ENCODE measurements at places on chromosomes 3 and 15.

DNA sequence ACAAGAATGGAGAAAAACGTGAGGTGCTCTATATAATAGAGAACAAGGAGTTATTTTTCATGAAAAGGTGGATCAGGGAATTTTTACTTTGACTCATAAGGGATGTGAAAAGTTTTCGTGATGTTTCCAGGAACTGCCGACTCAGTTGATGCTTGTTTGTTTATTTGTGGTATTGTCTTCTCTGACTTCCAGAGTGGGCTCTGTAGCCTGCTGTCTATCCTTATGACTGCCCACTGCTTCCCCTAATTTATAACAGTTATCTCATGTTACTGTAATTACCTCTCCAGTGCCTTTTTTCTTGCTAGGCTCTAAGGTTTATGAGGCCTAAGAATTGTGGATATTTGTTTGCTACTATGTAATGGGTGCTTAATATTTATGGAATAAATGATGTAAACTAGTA lies 12.3 kb downstream of the ARL13B start:
- no peak for DNase-seq

DNA sequence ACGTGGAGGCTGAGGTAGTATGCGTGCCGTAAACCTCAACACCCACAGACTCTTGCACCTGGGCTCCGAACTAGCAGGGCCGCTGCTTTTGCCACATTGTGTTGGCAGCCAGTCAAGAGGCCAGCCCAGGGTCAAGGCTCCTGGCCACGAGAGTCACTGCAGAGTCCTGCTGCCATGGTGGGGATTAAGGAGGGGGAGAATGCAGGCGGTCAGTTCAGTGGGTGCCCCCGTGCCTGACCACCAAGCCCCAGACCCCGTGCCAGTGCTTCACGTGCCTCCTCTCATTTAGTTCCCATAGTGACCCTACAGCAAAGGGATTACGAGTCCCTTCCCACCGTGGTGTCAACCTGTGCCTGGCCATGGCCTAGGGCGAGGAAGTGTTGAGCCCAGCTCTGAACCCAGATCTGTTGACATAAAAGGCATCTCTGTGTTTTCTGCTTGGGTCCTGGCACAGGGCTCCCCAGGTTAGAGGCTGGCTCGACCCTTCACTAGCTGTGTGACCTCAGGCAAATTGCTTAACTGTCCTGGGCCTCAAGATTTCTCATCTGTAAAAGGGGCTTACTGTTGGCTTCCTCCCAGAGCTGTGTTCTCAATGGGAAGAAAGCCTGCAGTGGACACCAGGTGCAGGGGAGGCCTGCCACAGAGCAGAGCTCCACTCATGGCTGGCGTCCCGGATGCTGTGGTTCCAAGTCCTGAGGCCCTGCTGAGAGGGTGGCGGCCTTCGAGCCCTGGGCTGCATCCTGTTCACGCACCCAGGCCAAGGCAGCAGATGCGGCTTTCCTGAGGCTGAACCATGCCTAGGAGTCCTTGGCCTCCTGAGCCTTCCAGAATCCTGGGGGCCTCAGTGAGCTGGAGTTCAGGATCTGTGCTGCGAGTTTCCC lies 32.8 kb downstream of the FBLN2 start:
- DNase-seq, result no peak

DNA sequence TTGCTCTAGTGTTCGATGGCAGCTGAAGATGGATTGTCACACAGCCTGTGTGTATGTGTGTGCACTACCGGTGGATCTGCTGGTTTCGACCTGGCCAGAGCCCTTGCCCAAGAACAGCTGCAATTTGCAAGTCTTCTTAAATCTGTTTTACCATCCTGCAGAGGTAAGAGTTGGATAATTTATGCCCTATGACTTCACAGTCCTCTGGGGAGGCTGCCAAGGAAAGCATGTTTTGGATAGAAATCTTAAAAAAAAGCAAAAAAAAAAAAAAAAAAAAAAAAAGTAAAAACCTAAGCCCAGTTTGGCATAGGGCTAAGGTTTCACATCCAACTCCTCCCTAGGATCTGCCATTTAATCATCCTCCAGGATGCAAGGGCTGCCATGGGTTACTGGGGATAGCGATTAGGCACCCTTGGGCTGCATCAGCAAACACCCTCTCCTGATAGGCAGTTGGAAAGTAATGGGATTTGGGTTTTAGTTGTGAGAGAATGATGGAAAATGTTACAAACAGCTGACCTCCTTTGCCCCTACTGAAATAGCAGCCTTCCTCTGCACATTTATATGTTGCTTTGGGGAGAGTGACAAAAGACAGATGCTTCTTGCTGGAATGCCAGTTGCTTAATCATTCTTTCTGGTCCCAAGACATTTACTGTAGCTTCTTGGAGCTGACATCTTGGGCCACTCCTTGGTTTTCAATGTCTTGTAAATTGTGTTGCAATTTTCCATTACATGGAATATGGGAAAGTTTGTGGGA lies 35.4 kb downstream of the CD200R1L start:
- DNase-seq, result no peak

- DNase-seq, result no peak
Measured at GRCh38 chr3:167861649-167862048, 126.1 kb downstream of the SERPINI1 start.

- DNase-seq, result no peak
Measured at GRCh38 chr3:70951316-70951715, 632.2 kb downstream of the FOXP1 start.

- DNase-seq, result no peak
Measured at GRCh38 chr3:64676831-64677230, 11.0 kb downstream of the ADAMTS9 start.

Data from stimulated activated CD8-positive, alpha-beta memory T cell treated with anti-CD3 and anti-CD28 coated beads, Interleukin-4, amount 100 ng/mL, for 4 hours (primary cell).